ENCODE measurements at places on chromosomes 11 and 22.

- DNase-seq: peak; percentile 53
Measured at GRCh38 chr11:764322-765024, 12.8 kb downstream of the GATD1 start.

- DNase-seq: no peak
Measured at GRCh38 chr11:19519912-19520641, 192.6 kb upstream of the NAV2 start.

- peak; percentile 4 for DNase-seq
Measured at GRCh38 chr11:70702040-70702648, 303.8 kb downstream of the CTTN start.

- no peak for DNase-seq
Measured at GRCh38 chr11:74265256-74265655, 46.2 kb downstream of the P4HA3 start.

DNA sequence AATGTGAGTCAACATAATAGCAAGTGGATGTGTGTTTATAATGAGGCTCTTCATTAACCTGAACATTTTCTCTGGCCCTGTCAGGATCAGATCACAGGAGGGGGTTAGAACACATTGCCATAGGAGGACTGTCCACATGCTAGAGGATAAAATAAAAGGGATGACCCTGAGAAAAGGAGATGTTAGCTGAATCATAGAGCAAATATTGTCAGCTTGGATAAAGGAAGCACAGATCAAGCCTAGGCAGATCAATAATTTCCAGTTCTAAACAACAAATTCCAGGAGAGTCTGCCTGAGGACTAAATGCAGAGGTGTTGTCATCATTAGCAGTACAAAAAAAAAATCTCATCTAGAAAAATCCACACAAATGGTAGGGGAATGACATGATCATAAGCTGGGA, 337.9 kb downstream of the LRRC4C start:
- DNase-seq: no peak

DNA sequence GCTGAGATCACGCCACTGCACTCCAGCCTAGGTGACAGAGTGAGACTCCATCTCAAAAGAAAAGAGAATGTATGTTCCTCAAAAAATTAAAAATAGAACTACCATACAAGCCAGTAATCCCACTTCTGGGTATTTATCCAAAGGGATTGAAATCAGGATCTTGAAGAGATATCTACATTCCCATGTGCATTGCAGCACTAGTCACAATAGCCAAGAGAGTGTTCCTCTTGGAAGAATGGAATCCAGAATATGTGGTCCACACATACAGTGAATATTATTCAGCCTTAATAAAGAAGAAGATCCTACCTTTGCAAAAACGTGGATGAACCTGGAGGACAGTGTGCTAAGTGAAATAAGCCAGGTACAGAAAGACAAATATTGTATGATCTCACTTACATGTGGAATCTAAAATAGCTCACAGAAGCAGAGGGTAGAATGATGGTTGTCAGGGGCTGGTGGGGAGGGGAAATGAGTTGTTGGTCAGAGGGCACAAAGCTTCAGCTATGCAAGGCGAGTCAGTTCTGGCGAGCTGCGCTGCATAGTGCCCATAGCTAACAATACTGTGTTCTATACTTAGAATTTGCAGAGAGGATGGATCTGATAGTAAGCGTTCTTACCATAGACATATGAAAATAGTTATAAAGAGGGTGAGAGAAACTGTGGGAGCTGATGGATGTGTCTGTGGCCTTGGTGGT, 32.1 kb downstream of the GRIK4 start:
- DNase-seq: no peak

DNA sequence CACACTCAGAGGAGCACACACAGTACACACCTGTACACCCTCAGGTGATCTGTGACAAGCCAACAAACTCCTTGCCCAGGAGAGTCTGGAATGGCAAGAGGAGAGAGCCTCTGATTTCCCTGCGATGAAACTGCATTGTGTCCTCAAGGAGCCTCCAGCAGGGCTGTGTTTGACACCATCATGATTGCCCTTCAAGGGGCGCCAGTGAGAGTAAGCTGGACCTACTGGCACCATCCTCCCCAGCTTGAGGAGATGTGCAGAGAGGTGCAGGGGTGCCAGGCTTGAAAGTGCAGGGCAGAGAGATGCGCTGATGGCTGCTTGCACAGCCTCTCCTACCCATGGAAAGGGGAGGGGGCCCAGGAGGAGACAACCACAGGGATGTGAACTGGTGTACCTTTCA, 188.8 kb upstream of the CADM1 start:
- DNase-seq: no peak

DNA sequence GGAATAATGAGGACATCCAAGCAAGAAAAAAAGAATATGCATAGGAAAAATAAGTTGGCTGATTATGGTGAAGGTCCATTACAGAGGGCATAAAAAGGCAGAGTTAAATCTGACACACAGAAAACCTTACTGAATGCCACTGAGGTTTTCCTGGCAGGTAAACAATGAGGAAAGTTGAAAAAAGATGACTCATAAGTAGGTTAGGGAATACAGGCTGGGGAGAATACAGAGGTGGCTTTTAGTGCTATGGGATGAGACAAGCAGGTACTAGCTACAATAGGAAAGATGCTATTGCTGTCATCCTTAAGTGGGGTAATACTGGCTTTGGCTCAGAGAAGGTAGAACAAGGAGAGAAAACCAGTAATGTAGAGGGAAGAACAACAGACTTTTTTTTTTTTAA, 44.7 kb downstream of the CSTF3 start:
- DNase-seq: no peak

GRCh38 chr22:38222797-38223119, 21.0 kb downstream of the MAFF start:
- no peak for DNase-seq

DNA sequence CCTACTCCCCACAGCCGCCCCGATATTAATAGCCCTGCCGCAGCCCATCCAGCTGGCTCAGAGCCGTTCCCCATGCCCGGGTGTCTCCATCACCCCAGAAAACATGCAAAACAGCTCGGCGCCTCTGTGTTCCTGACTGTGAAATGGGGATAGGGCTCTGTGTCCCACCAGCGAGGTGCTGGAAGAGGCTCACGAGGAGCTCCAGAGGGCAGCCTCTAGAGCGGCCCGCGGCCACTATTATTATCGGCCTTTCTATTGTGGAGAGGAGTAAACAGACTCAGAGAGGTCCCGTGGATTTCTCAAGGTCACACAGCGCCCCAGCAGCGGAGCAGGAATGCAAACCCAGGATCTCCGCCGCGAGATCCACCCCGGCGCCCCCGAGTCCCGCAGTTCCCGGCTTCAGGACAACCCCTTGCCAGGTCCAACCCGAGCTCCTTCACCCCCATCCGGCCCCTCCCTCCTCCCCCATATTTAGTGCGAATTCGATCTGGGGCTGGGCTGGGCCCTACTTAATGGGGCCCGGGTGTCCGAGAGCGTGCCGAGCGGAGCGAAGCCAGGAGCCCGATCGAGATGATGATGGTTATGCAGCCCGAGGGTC, at the start of gene ACTN3:
Gene ACTN3, plus strand, starts transcription at position 536 of the 598 bp plus-strand sequence. Its CDS starts 35 bp downstream, at position 571.
- peak; percentile 78 for DNase-seq

- peak; percentile 89 for DNase-seq
Measured at GRCh38 chr22:30357236-30357570, 396 bp downstream of the CCDC157 start.

GRCh38 chr11:8721609-8722500, 39.3 kb downstream of the RPL27A start:
- DNase-seq: peak; percentile 61

DNA sequence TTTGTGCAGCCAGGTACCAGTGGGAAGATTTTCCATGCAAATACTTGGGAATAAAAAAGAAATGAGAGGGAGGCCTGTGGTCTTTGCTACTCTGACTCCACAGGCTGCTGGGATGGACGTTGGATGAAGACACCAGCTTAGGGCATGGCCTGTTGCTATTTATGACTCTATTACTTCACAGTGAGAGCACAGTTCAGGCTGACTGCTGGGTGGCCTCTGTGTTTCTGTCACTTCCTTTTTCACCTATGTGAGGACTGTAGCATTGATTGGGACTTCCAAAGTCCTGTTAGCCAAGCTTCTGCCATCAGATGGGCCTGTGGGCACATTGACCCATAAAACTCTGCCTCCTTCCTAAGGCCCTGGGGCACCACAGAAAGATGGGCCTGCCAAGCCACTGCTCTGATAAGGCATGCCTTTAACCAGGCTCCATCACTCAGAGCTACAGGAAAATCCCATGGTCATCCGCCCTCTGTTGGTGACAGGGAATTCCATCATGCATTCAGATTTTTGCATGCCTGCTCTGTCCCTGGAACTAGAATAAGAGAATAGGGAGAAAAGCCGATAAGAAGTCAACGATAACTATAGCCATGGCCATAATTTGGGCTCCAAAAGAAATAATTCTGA, 64.6 kb downstream of the KCNJ1 start:
- DNase-seq: peak; percentile 91

- peak; percentile 30 for DNase-seq
Measured at GRCh38 chr11:3827434-3828186, 13.1 kb downstream of the RHOG start.

DNA sequence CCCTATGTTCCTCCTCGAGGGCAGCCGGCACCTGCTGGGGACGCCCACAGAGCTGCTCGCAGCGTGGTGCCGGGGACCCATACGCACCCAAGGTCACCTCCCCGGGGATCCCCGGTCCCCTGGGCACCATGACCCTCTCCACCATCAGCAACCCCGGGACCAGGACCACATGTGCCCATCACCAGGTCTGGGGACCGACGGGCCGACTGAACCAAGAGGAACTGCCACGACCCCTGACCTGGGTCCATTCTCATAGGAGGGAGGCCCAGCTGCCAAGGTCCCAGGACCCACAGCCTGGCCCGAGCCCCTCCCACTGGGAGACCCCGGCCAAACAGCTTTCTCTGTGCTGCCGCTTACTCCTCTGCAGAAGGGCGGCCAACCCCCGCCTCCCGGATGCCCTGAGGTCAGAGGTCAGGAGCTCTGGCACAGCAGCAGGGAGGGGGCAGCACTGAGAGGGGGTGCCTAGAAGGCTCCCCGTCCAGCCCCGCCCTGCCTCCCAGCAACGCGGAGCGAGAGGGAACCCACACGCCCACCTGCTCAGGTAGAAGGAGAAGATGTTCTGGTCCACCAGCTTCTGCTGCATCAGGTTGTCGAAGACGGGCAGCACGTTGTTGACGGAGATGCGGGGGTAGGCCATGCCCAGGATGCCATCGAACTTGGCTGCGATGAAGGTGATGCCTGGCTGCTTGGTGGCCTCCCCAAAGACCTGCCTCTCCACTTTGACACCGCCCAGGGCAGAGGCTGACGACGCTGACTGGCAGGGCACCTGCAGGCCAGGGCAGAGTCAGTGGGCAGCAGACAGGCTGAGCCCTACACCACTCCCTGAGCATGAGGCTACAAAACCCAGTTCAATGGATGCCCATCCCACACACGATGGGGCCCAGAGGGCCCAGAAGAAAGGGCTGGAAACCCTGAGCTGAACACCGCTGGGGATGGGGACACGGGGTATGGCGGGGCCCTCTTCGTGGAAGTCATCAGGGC, 6.6 kb downstream of the CTSD start:
- DNase-seq: peak; percentile 76

DNA sequence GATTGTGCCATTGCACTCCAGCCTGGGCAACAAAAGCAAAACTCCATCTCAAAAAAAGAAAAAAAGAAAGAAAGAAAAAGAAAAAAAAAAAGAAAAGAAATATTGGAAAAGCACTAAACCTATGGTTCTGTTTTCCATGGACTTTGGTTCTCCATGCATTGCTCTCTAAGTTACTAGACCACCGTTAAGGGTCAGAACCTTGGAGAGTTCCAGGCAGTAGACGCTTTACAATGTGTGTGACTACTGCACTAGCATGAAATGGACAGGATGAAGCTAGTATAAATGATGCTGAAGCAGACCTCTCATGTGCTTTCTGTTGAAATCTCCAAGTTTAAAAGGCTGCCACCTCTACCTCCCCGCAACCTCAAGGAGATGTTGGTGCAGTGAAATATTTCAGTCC, 63.5 kb downstream of the SIK2 start:
- DNase-seq: no peak

- DNase-seq: no peak
Measured at GRCh38 chr11:80412604-80413003, 971.8 kb upstream of the TENM4 start.

- DNase-seq: no peak
Measured at GRCh38 chr22:27259433-27259832, 542.1 kb downstream of the MN1 start.

DNA sequence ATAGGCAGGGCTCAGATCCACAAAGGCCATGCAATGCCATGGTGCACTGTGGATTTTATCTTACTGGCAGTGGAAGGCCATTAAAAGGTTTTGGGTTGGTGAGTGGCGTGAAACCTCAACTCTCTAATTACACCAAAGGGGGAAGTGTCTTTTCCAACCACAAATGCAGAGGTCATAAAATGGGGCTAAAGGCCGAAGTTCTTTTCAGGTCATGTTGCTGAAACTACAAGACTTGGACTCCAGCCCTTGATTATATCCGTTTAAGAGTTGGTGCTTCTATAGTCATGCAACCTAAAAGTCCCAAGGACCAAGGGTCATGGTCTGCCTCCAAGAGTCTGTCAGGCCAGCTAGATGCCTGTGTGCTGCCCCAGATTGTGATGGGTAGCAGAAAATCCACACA, 434.3 kb downstream of the RAB38 start:
- DNase-seq: no peak

GRCh38 chr11:61963282-61964057, 4.0 kb downstream of the FTH1 start:
- no peak for DNase-seq

GRCh38 chr22:47693606-47694005, 931.2 kb downstream of the TBC1D22A start:
- no peak for DNase-seq

DNA sequence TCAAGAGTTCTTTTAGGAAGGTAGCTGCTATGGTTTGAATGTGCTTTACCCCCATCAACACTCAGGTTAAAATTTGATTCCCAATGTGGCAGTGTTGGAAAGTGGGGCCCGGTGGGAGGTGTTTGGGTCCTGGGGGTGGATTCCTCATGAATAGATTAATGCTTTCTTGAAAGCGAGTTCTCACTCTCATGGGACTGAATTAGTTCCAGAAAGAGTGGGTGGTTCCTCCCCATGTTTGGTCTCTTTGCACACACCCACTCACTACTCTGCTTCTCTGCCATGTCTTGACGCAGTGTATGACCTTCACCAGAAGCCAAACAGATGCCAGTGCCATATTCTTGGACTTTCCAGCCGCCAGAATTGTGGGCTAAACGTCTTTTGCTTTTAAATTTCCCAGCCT, 394.4 kb downstream of the OPCML start:
- no peak for DNase-seq

- DNase-seq: no peak
Measured at GRCh38 chr11:131612533-131612932, 242.1 kb downstream of the NTM start.

- peak; percentile 98 for DNase-seq
Measured at GRCh38 chr11:65524741-65525545, at the start of gene SCYL1. TSS of gene SCYL1 (plus strand) at chr11:65525083. CDS start at chr11:65525154, 71 bp downstream.
